Left renal cortex interstitium (tissue), 4 donors: ENCODE measurements at places on chromosomes 3 and 15.

GRCh38 chr15:80815106-80815505, 35.9 kb downstream of the CEMIP start:
- DNase-seq = no peak

- no peak for DNase-seq
Measured at GRCh38 chr15:73677146-73677607, 7.0 kb upstream of the CD276 start.

DNA sequence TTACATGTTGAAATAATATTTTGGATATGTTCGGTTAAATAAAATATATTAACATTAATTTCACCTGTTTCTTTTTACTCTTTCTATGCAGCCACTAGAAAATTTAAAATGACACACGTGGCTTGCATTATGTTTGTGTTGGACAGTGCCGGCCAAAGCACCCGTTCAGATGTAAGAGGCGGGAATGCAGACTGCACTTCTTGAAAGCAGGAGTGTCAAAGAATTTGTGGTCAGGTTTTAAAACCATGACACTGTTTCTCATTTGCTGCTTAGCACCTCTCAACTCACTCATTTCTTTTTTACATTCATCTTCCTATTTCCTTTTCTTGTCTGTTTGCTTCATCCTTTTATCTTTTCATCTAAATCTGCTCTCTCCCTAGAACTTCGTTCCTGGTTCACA, 35.3 kb upstream of the MINAR1 start:
- no peak for DNase-seq

DNA sequence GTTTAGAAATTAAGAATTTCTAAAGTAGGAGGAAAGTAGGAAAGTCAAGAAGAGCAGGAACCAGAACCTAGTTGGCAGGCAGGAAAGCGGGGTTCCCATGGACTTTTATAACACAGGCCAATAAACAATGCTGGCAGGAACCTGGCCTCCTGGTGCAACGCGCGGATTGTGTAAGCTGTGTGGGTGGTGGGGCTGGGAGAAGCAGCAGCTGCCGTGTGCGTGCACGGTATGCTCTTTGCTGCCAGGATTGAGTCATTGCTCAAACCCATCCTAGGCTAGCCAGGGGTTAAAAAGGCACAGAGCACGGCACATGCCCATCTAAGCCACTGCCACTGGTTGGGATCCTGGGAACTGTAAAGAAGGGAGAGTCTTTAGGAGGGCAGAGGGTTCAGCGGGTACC, 209.9 kb upstream of the RGMA start:
- no peak for DNase-seq

GRCh38 chr15:97976766-97977503, 16.4 kb downstream of the ARRDC4 start:
- DNase-seq = no peak

DNA sequence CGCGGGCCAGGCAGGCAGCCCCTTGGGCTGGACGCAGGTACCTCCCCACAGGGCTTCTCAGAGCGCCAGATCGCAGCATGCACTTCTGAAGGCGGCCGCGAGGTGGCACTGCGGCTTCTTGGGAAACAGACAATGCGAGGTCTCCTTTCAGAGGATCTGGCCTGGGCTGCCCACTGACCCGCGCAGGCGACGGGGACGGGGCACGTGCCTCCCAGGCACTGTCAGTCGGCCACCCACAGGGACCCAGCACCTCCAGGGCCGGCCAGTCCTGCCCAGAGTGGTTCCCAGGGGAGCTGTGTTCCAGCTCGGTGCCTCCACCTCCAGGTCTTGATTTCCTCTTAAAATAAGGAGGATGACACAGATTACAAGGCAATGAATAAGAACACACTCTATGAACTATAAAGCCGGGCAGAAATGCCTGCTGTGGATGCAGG, 24.4 kb upstream of the TXNRD3 start:
- peak; percentile 60 for DNase-seq

GRCh38 chr15:92848852-92849598, 51.1 kb upstream of the CHD2 start:
- DNase-seq = no peak

- no peak for DNase-seq
Measured at GRCh38 chr3:138429665-138430064, 4.8 kb upstream of the ESYT3 start.

DNA sequence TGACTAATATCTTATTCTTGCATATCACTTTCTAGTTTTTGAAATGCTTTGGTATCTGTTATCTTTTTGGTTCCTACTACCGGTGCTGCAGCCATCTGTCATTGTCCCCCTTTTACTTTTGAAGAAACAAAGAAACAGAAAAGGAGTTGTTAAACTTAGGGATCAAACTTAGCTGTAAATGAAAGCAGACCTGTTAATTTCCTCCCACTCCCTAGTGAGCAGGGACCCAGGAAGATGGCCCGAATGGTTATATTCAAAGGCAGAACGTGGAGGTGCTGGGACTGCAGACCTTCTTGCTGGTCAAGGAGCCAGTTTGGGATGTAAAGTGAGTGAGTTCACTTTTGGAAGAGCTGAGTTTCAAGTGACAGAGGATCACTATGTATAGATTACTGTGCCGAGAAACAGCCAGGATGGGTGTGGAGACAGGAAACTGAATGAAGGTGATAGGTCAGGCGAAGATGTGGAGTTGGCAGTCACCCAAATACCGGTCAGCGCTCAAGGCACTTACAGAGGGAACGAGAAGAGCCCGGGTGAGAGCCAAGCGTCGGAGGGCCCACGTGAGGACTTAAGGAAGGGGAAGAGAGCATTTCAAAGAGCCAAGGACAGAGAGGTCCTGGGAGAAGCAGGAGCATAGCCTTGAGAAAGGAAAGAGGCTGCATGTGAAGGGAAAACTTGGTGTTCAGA, 20.1 kb downstream of the KBTBD8 start:
- no peak for DNase-seq

DNA sequence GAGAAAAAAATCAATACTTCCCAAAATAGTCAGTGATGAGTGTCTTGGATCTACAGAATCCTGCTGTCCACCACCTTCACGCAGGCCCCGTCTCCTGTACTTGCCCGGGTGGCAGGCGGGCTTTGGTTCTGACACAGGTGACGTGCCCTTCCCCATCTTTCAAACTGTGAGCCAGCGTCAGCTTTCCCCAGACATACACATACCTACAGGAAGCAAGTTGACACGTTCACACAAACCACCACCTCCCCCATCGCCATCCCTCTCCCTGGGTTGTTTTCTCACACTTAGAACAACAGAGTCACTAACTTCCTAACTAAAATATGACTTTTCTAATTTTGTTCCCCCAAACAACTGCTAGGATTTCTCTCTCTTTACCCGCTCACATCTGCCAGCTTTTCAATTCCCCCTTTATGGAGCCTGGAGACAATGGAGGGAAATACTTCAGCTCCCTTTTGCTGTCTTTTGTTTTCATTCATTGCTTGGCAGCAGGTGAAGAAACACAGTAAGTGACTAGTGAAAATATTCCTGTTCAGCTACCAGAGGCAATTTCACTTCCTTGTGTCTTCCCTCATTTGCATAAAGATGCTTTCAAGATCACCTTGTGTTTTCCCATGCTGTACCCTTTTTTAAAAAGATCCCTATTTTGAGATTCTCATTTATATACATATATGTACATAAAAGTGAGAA, 248.3 kb downstream of the SLCO3A1 start:
- DNase-seq = no peak

- no peak for DNase-seq
Measured at GRCh38 chr3:152225201-152225600, 43.5 kb upstream of the MBNL1 start.

- DNase-seq = no peak
Measured at GRCh38 chr15:76215634-76216033, 95.6 kb downstream of the ETFA start.

DNA sequence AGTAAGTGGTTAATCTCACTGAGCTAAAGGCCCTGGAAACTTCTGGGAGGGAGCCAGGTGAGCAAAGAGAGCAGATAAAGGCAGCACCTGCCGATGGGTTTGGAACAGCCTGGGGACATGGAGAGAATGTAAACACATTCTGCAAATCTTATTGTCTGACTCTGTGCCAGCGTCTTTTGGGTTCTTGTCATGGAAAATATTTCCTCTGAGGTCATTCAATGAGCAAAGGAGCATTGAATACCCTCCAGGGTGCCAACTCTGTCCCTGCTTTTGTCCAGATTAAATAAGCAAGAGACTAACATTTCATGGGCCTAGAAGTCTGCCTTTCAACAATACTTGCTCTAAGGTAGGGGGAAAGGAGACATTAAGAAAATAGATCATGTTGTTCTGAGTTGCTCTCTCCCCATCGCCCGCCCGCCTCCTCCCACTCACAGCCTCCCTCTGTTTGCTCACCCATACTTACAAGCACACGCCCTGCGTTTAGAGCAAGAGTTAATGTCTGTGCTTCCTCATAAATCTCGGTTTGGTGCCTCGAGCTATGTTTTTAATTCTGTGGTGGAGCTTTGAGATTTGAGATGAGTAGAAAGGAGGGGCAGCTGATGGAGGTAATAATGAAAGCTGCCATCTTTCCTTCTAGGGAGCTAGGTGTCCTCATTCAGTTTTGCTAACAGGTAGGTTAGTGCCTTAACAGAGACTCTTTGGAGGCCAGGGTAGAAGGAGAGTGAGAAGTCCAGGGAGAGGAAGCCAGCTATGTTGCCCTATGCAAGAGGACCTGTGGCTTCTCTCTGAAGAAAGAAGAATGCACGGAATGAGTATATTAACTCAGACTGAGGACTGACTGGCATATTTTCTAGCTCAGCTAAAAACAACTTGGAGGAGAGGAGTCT, 132.9 kb downstream of the TPRG1 start:
- no peak for DNase-seq

DNA sequence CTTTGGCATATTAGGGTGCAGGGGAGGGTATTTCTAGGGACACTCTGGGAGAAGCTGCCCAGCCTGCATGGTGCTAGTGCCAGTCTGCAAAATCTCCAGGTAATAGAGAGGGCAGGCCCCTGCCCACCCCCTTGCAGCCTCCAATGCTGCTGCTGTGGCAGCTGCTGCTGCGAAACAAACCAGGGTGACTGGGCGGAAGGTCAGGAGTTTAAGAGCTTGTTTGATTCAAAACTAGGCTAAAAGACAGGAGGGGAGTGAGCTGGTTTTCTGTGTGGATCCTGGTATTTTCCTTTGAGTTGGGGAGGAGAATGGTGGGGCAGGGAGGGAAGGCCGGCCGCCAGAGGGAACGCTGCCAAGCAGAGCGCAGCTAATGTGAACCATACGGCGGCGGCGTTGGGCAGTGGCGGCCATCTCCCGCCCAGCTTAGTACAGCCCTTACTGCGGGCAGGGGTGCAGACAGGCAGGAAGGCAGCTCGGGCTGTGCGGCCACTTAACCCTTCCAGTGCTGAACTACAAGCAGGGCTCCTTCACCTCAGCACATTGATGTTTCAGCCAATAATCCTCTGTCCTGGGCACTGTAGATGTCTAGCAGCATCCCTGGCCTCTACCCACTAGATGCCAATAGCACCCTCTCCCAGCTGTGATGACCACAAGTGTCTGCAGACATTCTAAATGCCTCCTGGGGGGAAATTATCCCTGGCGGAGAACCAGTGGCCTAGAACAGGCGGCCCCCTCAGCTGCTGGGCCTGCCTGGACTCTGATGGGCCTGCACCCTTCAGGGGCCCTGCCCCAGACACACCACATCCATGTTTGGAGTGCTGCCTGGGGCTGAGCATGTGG, 125.7 kb downstream of the EEFSEC start:
- DNase-seq = no peak

- no peak for DNase-seq
Measured at GRCh38 chr15:31294067-31294466, 32.6 kb upstream of the KLF13 start.

DNA sequence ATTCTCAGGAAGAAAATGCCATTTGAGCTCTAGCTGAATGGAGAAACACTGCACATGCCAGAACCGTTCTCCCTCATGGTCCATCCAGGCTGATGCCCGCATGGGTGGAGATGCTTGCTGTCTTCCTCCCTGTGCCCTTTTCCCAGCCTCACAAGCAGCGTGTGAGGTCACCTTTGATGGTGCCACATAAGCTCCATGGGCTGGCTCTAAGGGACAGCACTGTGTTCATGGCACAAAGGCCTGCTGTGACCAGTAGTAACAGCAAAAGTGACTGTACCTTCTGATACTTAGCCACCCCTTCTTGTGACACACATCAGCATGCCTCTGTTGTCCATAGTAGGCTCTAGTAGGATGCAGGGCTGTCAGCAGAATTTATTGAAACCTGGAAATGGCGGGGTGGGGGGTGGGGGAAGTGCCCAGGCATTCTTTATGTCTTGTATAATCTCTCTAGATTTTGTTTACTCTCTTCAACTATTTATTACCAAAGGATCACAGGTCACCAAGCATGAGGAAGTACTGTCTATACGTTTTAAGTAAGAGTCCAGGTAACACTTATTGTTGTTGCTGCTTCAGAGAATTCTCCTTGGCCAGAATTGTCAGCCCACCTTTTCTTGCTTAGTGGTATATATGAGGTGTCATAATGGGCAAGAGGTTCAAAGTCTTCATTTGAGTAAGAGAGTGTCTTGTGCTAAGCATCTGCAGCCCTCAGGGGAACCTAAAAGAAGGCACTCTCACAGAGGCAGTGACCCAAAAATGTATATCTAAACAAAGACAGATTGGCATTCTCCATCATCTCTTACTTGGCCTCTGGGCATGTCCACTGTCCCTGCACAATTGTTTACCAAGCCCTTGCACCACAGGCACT, 56.5 kb downstream of the RAB7A start:
- no peak for DNase-seq

DNA sequence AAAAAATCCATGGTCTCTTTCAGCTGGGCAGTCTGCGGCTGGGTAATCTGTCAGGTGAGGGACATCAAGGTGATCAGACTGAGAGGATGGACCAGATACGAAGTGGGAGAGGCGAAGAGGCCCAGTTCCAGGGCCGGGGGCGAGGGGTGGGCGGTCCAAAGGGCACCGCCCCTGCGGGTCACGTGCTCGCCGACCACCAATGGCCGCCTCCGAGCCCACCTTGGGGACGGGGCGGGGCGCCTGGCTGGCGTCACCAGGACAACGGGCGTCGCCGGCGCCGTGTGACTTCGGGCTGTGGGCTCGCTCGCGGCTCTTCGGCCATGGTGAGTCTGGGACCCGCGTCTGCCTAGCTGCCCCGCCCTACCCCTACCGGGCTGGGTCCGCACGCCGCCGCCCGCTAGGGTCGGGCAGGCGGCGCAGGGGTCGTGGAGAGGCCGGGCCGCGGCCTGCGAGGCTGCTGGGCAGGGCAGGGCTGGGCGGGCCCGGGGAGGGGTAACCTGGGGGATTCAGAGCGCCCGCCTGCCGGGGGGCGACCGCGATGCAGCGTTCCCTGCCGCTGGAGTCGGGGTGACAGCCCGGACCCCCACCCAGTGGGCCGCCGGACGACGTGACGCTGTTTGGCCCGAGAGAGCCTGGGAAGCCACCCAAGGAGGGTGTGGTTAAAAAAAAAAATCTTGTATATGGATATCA, at the start of gene FBXL2:
Gene FBXL2 (plus strand): TSS at position 250 of the 690 bp plus-strand sequence. CDS start 71 bp downstream, at position 321.
- peak; percentile 63 for DNase-seq

- DNase-seq = no peak
Measured at GRCh38 chr3:130081351-130081881, at the start of gene ALG1L2. TSS of gene ALG1L2 (plus strand) at chr3:130081831. CDS start at chr3:130082017, 186 bp downstream.

GRCh38 chr15:94965593-94965992, 734.2 kb downstream of the MCTP2 start:
- no peak for DNase-seq

GRCh38 chr3:43255662-43256061, 30.7 kb upstream of the SNRK start:
- DNase-seq = no peak
